ENCODE measurements at places on chromosomes 5 and 9. TPM values are rescaled to one million over a fixed set of nuclear protein-coding genes. Genes with fewer than 3 reads are reported as not detected.

The GAS1 gene
- total RNA-seq = 1.0 TPM

The FAF2 gene
- total RNA-seq = 32.5 TPM

The TRPM6 gene
- total RNA-seq = not detected

The PRDM9 gene
- not detected for total RNA-seq

The LCN2 gene
- not detected for total RNA-seq

The FCN2 gene
- total RNA-seq = not detected

The FBN2 gene
- total RNA-seq = 0.58 TPM

The PCDHAC1 gene
- total RNA-seq = not detected

DNA sequence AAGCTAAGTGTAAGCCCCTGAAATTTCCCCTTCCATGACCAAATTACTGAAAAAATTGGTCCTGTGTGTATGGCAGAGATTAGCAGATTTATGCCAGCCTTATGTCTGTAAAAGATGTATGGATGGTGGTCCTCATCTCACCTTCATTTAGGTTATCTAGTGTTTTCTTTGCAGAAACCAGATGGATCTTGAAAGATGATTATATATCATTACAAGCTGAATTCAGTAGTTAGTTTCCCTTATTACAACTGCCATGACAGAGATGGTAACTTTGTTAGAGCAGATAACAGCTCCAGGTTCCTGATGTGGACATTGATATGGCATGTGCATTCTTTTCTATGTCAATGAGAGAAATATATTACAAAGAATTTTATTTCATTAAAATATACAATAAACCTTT lies 1403.2 kb upstream of the CDH6 start:
- no peak for DNase-seq

DNA sequence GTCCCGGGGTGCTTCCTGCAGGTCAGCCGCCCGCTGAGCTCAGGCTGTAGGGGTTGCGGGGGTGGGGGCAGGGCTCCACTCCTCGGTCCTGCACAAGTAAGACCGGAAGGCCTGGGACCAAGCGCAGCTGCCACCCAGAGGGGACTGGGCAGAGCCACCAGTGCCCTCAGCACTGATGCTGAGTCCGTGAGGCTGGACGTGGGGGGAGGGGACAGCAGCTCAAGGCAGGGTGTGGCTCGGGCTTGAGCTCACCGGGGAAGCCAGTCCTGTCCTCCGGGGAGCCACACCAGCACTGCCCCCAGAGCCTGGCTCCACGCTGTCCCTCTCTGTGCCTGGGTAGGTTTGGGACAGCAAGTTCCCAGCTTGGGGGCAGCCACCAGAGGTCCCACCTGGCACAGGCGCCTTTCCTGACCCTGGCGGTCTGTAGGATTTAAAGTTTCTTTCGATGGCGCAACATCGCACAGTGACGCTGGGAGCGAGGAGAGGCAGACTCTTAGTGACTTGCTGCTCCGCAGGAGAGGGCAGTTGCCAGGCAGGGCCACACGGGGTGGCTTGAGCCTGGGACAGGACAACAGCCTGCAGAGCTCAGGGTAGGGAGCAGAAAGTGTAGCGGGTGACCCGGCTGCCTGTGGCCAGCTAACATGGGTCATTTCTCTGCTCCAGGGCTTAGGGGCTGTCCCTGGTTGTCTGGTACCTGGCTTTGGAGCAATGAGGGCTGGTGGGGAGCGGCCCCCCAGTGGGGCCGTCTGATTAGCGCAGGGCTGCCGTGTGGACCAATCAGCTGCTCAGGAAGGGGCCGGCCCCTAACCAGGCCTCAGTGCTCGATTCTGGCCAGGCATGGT lies 5.7 kb downstream of the LCN1 start:
- peak; percentile 13 for DNase-seq

DNA sequence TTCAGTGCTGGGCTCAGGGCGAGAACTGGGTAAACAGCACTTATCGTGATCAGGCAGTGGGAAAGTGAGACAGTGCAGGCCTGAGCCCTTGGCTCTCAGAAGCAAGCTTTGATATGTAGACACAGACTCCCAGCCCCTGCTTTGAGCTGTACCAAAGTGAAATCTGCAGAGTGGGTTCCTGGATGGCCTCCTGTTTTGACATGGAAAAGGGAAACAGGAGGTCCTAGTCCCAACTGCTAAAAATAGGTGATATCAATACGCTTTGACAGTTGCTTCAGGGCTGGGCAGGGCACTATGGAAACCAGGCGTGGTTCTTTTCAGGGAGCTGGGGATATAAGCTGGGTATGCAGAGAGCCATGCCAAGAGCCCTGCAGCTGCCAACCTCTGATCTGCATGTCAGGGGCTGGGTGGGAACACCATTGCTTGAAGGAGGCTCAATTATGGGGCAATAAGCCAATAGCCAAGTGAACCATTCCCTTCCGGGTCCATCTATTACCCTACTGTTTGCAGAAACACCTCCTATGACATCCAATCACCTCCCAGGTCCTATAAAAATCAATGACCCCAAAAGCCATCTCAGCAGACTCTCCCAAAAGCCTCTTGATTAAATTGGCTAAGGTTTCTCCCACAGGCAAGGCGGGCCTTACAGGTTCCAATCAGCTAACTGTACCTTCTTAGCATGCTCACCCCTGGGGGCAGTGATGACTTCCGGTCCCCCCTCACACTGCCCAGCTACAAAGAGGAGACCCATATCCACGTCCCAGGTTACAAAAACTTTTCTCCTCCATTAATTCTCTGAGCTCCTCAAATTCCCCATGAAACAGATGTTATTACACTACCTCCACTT lies 45.8 kb downstream of the EPB41L4B start:
- DNase-seq = no peak

GRCh38 chr5:135010502-135011354 lies 23.3 kb downstream of the PITX1 start:
- no peak for DNase-seq

- peak; percentile 58 for DNase-seq
Measured at GRCh38 chr5:177327539-177328522, 16.1 kb upstream of the MXD3 start.

- no peak for DNase-seq
Measured at GRCh38 chr5:158573829-158574228, 525.9 kb downstream of the EBF1 start.

- no peak for DNase-seq
Measured at GRCh38 chr5:173668910-173669309, 52.5 kb upstream of the BOD1 start.

DNA sequence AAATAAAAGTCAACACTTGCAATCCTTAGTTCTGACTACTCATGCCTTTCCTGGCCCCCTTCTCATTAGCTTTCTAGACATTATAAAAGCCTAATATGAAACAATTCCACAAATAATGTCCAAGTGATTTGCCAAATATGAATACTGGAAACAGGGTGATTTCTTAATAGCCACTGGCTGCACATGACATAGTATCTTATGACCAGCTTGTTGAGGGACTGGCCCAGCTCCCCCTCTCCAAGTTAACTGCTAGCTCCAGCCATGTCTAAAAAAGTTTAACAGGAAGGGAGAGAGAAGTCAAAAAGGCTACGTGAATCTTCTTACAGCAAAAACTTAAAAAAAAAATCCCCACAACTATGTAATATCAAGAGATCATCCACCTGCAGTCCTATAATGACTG lies 1.5 kb downstream of the CERT1 start:
- peak; percentile 14 for DNase-seq

DNA sequence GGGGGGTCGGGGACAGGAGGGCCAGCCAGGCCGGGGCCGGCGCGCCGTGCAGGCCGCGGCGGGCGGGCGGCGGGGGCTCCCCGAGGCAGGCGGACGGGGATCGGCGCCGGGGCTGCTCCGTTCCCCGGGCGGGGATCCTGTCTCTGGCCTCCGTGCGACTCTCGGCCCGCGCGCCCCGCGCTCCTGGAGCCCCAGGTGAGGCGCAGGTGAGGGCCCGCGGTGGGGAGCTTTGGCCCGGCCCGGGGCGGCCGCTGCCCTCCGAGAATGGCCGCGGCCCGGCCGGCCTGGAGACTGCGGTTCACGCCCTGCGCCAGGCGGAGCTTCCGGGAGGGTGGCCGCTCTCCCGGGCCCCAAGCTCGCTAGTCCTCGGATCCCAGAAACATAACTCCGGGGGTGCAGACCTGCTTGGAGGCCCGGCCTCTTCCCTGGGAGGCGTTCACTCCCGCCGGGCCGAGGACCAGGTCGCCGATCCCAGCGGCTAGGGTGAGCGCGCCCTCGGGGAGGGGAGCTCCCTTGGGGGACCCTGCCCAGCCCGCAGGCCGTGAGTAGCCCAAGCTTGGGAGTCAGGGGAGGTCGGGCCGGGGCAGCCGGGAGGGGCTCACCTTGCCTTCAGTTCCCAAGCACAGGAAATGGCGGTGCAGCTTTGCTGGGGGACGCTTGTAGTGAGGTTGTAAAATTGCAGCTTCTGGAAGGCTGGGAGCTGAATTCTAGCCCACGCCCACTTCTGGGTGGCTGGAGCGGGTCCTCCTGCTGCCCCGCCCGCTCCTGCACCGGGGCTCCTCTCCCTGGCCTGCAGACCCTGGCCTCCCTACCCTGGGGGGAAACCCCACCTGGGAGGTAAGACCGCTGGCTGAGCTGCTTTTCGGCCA lies 723 bp downstream of the PPP1R26 start:
- DNase-seq = no peak

- no peak for DNase-seq
Measured at GRCh38 chr5:63961598-63962161, 565 bp downstream of the HTR1A start.

- no peak for DNase-seq
Measured at GRCh38 chr5:139743804-139744203, 51.8 kb upstream of the PSD2 start.

GRCh38 chr9:108219664-108220063 lies 636.1 kb downstream of the ACTL7B start:
- no peak for DNase-seq

GRCh38 chr5:159207222-159207685 lies 2.1 kb downstream of the RNF145 start:
- DNase-seq = no peak

- DNase-seq = no peak
Measured at GRCh38 chr5:57537811-57538210, 55.2 kb upstream of the ACTBL2 start.

GRCh38 chr9:114031948-114032840 lies 45.9 kb downstream of the AMBP start:
- DNase-seq = no peak

GRCh38 chr5:59835800-59836199 lies 57.7 kb downstream of the PDE4D start:
- DNase-seq = no peak

- no peak for DNase-seq
Measured at GRCh38 chr5:75869891-75870290, 152.7 kb upstream of the POC5 start.

- no peak for DNase-seq
Measured at GRCh38 chr5:109316634-109317033, 93.1 kb downstream of the PJA2 start.

DNA sequence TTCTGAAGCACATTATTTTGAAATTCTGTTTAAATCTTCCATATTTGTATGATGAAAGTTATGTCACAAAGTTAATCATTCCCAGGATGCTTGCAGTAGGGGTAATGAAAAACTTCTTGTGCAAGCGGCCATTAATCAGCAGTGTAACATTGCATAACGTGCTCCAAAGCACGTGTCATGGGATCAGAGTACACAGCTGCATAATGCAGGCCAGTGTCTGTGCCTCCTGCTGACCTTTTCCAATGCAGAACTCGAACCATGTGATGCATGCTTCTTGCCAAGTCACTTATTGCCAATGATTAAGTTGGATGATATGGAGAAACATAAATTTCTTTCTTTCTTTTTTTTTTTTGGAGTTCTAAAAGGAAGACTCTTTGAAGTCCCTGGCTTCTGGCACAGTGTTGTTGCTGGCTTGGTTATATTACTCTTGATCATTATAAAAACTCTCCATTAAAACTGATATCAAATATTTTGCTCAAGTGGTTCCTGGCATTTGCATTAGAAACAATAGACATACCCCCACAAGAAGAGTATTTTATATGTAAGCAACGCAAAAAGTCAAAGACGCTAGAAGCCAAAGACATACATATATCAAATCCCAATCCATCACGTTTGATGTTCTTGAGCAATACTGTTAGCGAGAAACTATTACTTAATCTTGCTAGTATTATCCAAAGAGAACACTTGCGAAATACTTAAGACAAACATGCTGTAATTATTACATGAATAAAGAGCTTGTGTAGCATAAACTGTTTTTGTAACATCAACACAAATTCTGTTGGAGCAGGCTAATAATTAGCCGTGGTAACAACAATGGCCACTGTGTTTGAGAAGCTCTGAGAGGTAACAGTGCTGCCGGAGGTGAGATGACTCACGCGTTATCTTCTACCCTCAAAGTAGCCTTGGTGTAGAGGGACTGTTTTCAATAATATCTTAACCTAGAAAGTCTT lies 164.2 kb downstream of the AUH start:
- DNase-seq = no peak

- no peak for DNase-seq
Measured at GRCh38 chr5:11619339-11620024, 284.8 kb downstream of the CTNND2 start.

- no peak for DNase-seq
Measured at GRCh38 chr5:72508241-72509170, 1.3 kb upstream of the ZNF366 start.

DNA sequence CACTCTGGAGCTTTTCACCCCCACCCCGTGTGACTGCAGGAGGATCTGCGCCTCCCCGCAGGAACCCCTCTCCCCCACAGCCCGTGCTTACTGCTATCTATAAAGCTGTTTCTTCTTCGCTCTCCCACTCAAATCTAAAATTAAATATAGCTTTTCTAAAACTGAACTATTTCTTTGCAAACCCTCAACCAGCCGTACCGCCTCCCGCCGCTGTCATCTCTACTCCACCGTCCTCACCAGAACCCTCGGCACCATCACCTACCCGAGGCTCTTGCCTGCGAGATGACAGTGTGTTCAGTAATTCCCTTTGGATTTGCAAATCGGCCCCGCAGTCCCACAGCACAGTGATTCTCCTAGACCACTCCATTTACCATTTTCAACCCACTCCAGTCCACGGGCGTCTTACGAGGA lies 13.6 kb downstream of the LPCAT1 start:
- DNase-seq = no peak

All from natural killer cell (primary cell).